Hepatocyte (in vitro differentiated cells): ENCODE measurements at places on chromosomes 3 and 15.

- DNase-seq, result no peak
Observed at GRCh38 chr15:48419896-48420295, 88.7 kb downstream of the DUT start.

GRCh38 chr15:66077320-66077663 is 176.3 kb downstream of the MEGF11 start:
- no peak for DNase-seq

GRCh38 chr3:129567176-129567705 is 24.3 kb downstream of the H1-8 start:
- DNase-seq, result no peak

- no peak for DNase-seq
Observed at GRCh38 chr15:38005953-38006808, 71.7 kb downstream of the TMCO5A start.

GRCh38 chr3:156106721-156107373 is 13.5 kb upstream of the KCNAB1 start:
- no peak for DNase-seq

DNA sequence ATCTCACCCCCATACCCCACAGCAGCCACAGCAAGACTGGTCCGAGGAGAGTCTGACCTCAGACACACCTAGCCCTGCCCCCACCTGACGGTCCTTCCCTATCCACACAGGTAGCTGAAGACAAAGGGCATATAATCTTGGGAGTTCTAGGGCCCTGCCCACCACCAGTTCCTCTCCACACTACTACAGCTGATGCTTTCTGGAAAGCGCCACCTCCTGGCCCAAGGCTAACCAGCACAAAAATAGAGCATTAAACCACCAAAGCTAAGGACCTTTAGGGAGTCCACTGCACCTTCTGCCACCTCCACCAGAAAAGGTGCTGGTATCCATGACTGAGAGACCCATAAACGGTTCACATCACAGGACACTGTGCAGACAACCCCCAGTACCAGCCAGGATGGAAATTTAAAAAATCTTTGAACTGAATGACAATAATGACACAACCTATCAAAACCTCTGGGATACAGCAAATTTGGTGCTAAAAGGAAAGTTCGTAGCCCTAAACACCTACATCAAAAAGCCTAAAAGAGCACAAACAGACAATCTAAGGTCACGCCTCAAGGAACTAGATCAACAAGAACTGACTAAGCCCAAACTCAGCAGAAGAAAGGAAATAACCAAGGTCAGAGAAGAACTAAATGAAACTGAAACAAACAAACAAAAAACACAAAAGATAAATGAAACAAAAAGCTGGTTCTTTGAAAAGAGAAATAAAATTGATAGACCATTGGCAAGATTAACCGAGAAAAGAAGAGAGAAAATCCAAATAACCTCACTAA is 122.1 kb upstream of the TPRG1 start:
- no peak for DNase-seq
